Stimulated activated CD4-positive, alpha-beta T cell treated with anti-CD3 and anti-CD28 coated beads, TNF-alpha, amount 100 ng/mL, for 48 hours (primary cell): ENCODE measurements at places on chromosomes 11 and 22.

GRCh38 chr11:10197091-10197490, 96.9 kb downstream of the SBF2 start:
- no peak for DNase-seq

DNA sequence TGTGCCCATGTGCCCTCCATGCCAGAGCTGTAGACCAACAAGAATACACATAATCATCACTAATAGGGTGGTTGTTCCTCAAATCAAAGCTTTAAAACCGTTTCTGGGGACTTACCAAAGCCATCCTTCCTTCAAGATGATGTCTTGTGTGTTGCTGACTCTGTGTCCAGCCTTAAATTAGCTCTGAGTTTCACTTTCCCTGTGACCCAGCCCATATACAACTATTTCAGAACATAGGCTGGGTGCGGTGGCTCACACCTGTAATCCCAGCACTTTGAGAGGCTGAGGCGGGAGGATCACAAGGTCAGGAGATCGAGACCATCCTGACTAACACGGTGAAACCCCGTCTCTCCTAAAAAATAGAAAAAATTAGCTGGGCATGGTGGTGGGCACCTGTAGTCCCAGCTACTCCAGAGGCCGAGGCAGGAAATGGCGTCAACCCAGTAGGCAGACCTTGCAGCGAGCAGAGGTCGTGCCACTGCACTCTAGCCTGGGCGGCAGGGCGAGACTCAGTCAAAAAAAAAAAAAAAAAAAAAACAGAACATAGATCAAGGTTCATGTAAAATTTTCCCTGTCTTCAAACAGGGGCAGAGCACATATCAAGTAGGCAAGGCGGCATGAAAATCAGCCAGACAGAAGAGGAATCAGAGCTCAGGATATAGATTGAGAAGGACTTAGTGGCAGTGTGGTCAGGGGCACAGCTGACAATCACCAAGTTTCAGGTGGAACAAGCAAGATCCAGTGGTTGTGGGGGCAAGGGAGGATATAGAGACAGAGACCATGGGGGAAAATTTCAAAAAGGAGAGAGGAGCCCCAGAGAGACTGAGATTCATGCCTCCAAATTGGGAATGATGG, at the start of gene PLAAT2:
PLAAT2 (minus strand) TSS at position 179 of the 855 bp plus-strand sequence; CDS start at position 124, 55 bp downstream.
- no peak for DNase-seq

- no peak for DNase-seq
These were observed 29.3 kb upstream of the PPP2R1B start for GRCh38 chr11:111795334-111795985.

DNA sequence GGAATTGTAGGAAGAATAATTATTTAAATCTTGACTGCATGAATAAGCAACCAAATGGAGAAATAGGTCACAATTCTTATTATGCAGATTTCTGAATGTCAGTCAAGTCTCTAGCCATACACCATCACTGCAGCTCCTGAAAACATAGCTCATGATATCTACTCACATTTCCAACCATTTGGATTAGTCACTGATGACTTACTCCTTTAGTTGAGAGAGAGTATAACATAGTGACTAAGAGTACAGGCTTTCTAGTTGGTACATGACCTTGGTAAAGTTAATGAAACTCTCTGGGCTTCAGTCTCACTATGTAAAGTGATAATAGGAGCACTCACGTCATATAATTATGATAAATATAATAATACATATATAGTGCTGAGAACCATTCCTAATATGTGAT, 265.2 kb downstream of the KCNA4 start:
- no peak for DNase-seq

DNA sequence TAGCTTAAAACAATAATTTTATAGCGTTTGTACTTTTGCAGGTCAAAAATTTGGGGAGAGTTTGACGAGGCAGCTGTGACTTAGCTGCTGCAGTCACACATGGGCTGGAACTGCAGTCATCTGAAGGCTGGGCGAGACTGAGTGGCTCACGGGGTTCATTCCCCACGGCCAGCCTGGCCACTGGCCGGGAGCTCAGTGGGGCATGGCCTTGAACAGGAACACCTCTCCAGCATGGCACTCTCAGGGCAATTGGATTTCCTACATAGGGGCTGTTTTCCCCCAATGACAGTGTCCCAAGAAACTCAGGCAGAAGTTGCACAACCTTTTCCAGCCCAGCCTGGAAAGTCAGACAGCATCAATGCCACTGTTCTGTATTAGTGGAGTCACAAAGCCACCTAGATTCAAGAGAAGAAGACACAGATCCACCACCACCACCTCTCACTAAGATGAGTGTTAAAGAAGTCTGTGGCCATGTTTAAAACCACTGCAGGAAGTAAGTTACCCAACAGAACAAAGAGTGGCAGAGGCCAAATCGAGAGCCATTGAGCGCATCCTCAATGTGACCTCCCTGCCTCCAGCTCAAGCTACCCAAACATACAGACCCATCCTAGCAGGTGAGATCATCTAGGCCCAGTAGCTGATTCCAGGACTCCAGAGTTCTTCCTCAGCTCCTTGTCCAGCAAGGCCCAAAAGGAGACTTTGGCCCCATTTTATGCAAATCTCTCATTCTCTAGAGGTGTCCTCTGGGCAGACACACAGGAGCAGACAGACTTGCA, 618.7 kb upstream of the CADM1 start:
- DNase-seq, result no peak

DNA sequence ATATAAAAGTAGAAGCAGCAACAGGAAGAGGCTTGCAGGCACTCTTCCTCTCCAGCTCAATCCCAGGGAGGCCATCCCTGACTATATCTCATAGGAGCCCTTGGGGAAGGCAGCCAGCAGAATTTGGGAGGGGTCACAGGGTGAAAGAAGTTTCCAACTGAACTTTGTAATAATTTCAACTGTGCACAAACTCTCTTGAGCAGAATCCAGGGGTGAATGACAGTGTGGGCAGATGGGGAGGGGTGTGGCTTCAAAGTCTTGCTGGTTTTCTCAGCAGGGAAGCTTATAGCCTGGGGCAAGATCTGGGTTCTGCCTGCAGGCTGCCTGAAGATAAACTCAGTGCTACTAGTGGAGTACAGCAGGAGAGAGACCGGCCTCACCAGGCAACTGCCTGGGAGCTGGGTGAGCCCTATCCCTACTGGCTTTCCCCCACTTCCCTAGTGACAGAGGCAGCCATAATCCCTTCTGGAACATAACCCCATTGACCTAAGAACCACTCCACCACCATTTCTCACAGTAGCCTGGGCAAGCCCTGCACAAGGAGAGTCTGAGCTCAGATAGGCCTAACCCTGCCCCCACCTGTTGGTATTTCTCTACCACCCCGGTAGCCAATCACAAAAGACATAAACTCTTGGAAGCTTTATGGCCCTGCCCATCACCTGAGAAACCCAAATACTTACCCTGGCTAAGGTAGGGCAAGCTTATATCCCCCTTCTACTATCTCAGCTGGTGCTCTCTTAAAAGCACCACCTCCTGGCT, 17.8 kb upstream of the TTC12 start:
- DNase-seq, result no peak

DNA sequence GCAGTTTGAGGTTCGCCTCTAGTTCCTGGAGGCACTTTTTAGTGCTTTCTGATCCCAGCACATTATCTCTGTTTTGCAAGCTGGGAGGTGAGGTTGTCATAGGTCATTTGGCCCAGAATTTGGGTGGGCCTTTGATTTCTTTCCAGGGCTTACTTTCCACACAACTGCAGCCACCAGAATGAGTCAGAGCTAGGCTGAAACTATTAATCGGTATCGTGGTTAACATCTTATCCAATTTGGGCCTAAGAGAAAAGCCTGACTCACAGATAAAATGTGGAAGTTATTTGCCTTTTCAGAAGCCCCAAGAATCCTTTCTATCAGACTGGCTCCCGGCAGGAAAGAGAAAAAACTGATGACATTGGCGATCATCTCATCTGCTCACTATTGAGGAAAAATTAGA, 166.4 kb downstream of the KIRREL3 start:
- no peak for DNase-seq

GRCh38 chr11:76824083-76824939, 36.4 kb upstream of the ACER3 start:
- DNase-seq, result no peak

GRCh38 chr11:122071709-122072202, 44.3 kb downstream of the BLID start:
- DNase-seq, result no peak

DNA sequence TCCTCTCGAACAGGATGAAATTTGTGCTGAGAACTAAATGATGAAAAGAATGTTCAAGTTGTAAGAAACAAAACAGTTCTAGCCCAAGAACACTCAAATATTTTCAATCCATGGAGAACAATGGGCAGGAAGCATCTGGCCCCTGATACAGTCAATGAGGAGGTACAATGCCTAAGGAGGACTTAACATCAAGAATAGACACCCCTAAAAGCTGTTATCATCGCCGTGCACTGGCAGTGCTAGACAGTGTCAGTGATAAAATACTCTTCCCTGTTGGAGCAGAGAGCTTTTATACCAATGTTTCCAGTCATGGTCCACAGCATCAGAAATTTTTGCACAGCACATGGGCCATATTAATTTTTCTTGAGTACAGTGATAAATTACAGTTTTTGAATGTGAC, 20.2 kb upstream of the VSTM5 start:
- no peak for DNase-seq

DNA sequence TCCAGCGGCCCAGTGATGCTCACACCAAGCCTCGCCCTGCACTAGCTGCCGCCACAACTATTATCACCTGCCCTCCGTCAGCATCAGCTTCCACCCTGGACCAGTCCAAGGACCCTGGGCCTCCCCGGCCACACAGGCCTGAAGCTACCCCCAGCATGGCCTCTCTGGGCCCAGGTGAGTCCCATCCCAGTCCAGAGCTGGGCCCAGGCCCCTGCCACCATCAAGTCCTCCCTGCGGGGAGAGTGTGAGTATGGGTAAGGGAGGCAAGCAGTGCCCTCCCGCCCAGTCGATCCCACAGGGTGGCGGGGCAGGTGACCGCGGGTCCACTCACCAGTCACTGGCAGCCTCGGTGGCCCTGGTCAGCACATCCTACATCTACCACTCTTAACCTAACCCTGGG, 9.5 kb upstream of the SUSD2 start:
- DNase-seq, result no peak

- DNase-seq, result no peak
These were observed 111.3 kb upstream of the OR4B1 start for GRCh38 chr11:48105096-48105990.

DNA sequence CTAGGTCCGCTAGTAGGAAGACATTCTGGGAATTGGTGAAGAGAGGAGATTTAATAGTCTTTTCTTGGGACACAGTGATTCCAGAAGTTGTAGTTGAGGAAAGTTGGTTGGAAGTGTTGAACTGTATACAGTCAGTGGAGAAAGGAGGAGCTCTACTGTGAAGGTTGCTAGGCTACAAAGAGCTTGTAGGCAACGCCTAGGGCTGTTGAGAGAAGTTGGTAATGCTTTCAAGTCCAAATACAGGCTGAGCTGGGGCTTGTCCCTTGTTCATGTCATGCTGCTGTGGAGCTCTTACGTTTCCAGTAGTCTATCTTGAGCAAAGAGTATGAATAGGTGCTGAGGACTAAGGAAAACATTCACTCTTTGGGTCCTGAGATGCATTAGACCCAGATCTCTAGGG, 1.1 kb downstream of the TBCEL start:
- DNase-seq, result no peak

DNA sequence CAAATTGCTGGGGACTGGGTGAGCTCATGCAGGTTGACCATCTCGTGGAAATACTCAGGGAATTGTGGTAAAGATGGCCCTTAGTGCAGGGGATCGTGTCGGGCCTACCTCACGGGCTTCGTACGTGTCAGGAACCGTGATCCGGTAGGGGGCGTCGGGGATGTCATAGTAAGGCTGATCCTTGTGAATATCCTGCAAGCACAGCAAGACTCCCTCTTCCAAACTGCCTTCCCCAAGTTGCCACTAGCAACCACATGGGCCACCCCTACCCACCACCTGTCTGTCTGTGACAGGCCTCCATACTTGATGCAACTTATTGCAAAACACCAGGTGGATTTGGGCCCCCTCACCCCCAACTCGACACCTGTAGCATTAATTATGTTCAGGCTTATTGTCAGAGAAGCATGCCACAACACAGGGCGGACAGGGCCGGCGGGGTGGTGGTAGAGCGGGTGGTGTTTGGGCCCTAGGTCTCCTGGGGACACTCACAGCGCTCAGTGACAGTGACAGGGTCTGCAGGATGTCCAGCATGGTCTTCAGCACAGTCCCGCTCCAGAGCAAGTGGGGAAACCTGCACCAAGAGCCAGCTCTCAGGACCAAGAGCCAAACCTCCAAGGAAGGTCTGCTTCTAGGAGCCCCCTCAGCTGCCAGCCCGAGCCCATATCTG, 22.6 kb upstream of the SERPIND1 start:
- DNase-seq, result no peak

GRCh38 chr11:36376888-36377758, 81.0 kb downstream of the PRR5L start:
- peak; percentile 34 for DNase-seq

GRCh38 chr22:24497841-24498258, 2.7 kb downstream of the UPB1 start:
- no peak for DNase-seq

DNA sequence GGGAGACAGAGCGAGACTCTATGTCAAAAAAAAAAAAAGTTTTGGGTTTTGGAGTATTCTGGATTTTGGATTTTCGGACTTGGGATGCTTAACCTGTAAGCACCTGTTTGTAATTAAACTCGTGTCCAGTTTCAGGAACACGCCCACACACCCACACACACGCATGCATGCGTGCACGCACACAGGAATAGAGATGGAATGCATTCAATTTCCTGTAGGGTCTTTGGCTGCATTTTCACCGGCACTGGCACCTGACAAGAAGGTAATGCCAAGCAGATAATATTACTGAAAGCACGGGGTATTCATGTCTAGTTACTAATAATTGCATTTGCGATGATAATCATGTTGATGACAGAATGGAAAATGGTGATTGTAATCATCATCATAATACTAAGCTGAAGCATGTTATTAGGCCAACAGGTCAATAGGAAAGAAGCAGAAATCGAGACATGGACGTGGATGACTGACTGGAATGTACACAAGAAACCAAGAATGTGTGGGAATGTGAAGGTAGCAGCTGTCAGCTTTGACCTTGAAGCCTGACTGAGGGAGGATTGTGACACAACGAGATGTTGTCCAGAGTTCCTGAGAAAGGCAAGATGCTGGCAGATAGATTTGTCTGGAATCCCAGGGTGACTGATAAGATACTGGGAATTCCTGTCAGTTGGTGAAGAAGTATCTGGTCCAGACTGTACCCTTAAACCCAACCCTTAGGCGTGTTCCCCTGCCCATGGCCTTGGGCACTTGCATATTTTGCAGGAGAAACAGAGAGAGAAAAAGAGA, 108.6 kb downstream of the SYN3 start:
- DNase-seq, result no peak

DNA sequence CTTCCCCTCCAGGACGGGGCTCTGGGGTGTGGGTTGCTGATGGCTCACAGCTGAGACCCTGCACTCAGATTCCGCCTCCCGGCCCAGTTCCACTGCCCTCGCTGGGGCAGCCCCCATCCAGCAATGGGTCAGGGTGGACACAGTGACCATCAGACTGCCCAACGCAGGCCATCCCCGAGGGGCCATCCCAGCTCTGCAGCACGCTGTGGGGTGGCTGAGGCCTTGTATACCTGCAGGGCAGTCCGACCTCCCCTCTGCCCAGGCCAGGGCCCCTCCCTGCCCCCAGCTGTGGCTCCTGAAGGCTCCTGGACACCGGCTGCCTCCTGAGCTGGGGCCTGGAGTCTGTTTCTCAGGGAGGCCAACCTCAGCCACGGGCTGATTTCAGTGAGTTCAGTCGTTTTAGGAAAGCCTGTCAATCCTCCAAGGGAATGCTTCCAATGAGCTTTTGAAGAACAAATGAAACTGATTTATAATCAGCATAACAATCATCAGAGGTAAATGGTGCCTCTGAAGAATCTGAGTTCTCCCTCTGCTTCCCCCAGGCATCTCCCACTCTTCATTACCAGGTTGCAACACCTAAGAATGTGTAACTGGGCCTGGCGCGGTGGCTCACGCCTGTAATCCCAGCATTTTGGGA, 95.1 kb downstream of the CELSR1 start:
- DNase-seq, result no peak
